ENCODE measurements at places on chromosomes 5 and 9.

- no peak for DNase-seq
Measured at GRCh38 chr5:160272264-160272663, 40.1 kb downstream of the CCNJL start.

DNA sequence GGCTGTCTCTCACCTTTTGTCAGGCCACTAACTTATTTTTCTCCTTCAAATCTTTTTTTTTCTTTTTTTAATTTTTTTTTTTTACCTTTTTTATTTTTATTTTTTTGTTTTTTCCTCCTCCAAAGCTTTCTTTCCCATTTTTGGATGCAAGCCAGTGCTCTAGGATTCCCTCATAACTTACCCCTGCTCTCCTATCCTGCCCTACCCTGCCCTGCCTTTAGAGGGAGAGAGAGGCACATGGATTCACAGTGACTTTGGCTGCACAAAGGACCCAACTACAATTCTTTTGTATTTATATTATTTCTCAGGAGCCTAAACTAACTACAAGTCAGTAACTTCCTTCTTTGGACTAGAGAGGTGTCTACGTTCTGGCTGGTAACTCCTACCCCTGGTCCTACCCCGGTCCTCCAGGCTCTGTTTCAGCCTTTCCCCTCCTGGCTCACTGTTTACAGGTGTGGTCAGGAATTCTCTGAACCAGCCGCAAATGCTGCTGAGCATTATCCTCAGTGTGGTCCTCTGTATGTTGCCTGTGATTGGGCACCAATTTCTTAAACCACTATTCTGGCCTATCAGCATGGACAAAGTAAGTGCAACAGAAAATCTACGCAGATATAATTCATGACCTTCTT lies 8.4 kb upstream of the RUSC2 start:
- DNase-seq = no peak

DNA sequence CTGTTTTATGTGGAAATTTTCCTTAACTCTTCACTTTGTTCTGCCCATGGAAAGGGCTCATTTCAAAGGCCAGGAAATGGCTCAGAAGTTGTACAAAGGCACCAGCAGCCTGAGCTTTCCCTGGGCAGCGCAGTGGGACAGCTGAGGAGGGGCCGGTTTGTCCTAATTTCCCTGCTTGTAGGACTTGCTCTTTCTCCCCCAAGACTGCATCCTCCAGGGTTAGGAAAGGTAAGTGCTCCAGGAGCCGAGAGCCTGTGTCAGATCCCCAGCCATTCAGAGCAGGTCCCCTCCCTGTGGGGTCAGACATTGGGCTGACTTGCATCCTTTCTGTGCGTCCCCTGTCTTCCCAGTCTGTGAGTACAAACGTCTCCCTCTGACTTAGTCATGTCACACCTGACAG lies 43.5 kb downstream of the AGXT2 start:
- no peak for DNase-seq

DNA sequence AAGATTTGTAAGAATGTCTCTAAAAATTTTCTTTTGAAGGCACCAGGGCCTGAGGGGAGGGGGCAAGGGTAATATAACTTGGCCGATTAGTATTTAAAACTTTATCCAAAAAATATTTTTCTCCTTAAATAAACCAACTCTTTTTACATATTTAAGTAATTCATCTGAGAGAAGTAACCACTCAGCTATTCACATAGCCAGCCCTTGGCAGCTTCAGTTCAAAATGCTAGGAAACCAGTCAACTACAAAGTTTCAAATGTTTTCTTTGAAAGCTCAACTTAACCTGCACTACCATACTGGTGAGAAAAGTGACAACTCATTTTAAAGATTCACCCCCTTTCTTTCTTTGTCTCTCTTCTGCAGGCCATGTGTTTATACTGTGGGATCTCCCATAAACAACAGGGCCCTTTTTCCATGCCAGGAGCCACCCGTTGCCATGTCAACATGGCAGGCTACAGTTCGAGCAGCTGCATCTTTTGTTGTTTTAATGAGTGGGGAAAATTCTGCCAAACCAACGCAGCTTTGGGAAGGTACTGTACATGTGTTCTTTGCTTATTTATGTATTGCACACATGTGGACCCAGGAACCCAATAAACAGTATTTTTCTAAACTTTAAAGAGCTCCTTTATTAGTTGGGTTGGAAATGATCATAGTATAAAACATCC lies 46.3 kb downstream of the AOPEP start:
- no peak for DNase-seq

DNA sequence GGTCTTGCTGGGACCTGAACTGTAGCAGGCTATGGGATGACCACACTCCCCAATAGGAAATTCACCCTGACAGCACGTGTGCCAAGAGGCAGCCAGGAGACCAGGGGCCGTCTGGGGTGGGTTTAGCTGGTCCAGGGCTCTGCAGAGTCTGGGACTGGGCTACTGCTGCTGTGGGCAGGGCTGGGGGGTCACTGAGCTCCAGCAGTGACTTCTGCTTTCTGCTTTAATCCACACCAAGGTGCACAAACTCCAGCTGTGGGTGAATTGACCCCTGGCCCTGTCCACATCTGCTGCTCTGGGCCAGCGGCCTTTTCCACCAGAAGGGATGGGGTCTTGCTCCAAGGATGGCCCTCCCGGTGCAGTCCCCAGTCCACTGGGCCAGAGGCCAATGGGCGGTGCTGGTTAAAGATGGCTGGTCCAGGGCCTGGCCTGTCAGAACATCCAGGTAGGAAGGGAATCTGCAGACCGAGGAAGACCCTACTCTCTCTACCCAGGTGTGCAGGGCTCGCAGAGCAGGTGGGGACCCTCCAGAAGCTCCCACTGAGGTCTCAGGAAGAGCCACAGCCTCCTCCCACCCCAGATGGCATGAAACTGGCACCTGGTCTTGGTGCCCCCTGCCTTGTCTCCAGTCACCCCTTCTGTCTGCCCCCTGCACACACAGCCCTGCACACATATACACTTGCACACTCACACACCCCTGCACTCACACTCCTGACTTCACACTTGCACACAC lies 28.0 kb downstream of the GLT6D1 start:
- DNase-seq = no peak

DNA sequence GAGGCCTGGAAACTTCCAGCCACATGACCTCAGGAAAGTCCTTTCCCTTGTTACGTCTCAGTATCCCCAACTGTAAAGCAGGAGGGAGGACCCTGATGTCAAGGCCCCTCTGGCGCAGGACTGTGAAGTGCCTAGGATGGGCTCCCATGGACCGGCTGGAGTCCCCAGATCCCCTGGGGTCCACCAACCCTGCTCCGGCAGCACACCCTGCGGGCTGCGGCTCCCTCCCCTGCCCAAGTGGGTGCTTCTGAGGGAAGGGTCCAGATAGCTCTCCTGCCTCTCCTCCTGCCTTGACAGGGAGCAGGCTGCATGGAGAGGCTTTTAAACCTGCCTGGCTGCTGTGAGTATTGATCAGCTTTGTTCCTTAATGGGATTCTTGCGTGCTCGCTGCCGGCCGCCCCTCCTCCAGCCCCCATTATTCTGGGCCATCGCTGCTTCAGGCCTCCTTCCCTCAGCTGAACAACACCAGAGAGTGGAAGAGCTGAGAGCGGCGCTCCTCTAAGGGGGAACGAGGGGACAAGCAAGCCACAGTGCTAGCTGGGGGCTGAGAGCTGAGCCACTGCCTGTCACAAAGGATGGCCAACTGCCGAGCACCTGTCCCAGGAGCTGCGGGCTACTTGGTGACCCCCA lies 25.6 kb upstream of the NTNG2 start:
- no peak for DNase-seq

- DNase-seq = no peak
Measured at GRCh38 chr5:14467886-14468285, 113.7 kb upstream of the OTULINL start.

GRCh38 chr5:39698838-39699560 lies 274.2 kb upstream of the DAB2 start:
- DNase-seq = no peak

DNA sequence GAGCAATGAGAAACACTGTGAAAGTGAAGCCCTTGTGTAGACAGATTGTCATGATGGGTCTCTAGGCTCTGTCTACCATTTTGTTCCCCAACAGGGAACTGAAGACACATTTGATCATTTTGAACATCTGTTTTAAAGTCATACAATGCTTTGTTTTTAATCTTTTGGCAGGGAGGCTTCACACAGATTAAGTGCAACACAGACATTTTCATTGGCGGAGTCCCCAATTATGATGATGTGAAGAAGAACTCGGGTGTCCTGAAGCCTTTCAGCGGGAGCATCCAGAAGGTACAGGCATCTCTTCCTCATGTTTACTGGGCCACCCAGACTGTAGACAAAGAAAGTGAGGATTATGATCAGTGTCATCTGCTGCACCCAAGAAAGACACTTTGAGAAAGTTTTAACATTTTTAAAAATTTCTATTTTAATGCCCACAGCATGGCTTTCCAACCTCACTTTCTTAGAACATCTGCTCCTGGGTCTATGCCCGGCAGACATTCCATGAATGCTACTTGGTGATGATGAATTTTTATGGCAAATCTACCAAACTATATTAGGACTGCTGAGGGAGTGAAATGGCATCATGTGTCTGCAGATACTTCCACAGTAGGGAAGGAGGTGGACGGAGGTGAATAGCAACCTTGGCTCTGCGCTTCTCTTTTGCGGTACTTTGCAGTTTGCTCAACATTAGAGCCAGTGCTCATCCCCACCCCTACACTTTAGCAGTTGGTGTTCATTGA lies 121.3 kb downstream of the LIFR start:
- DNase-seq = no peak

- DNase-seq = peak; percentile 67
Measured at GRCh38 chr5:172454358-172455086, at the start of gene SH3PXD2B. TSS of gene SH3PXD2B (minus strand) at chr5:172454525. CDS start at chr5:172454352, 173 bp downstream.

- DNase-seq = no peak
Measured at GRCh38 chr9:8552732-8553131, 753.2 kb upstream of the DMAC1 start.

DNA sequence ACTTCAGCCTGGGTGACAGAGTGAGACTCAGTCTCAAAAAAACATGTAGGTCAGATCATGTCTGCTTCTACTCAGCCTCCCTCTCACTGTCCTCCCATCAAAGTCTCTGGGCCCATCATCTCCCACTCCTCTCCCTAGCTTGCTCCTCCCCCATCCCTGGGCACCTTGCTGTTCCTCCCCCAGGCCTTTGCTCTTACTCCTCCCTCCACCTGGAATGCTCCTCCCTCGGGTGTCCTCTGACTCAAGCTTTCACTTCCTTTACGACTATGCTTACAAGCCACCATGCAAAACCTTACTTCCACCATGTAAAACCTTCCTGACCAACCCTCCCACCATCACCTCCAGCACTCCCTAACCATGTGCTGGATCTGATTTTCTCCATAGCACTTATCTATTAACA lies 51.5 kb downstream of the MTMR12 start:
- no peak for DNase-seq

- DNase-seq = no peak
Measured at GRCh38 chr5:166058660-166059059, 2232.8 kb upstream of the WWC1 start.

DNA sequence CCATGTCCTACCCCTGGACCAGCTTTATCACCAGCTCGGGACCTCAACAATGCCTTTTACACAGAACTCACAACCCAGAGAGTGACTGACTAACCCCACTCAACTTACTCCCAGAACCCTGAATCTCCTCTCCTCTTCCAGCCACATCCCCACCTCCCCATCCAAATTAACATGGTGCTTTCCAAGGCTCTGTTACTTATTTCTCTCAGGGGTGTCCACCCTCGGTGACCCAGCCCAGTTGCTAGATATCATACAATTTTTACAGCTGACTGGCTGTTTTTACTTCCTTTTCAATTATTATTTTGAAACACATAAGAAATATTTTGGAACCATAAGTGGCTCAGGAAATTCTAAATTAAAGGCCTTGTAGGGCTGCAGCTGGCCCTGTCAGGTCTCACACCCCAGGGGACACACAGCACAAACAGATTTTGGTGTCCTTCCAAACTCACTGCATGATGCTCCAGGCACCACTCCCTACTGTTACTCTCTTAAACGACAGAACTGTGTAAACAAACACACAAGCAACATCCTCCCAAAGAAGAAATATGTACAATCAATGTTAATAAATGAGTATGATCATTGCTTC lies 180.6 kb downstream of the ADAMTS12 start:
- DNase-seq = no peak

DNA sequence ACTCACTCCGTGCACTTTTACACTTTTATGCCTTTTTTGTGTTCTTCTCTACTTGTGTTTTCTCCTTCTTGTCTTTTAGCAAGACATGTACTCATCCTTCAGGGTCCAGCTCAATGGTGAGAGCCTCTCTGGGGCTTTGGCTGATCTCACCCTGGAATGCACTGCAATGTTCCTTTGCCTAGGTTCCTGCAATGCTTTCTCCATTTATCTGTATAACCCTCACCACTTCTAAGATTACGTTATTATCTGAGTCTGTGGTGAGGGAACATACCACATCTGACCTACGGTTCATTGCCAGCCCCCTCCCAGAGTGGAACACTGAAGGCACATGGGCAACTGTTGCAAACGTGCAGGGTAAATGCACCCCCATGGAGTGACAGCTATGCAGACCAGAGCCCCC lies 47.3 kb downstream of the KCNIP1 start:
- no peak for DNase-seq

- no peak for DNase-seq
Measured at GRCh38 chr5:93572101-93572607, 8.9 kb downstream of the NR2F1-AS1 start.

DNA sequence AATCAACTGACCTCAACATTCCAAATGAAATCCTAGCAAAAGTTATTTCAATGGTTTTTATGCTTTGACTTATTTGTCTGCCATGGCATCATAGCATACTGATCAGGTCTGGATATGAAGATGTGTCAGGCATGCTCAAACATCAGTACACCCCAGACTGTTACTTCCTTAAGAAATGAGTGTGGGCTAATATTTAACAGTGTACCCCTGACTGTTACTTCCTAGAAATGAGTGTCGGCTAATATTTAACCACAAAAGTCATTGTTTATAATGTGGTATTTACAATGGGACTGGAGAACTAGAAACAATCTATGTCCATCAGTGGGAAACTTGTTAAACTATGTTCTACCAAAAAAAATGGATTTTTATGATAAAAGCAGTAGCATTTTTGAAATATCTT lies 38.1 kb upstream of the HNRNPA0 start:
- no peak for DNase-seq

GRCh38 chr9:114303571-114303970 lies 19.3 kb upstream of the ORM1 start:
- no peak for DNase-seq

GRCh38 chr9:107251756-107252322 lies 31.2 kb upstream of the RAD23B start:
- DNase-seq = no peak

DNA sequence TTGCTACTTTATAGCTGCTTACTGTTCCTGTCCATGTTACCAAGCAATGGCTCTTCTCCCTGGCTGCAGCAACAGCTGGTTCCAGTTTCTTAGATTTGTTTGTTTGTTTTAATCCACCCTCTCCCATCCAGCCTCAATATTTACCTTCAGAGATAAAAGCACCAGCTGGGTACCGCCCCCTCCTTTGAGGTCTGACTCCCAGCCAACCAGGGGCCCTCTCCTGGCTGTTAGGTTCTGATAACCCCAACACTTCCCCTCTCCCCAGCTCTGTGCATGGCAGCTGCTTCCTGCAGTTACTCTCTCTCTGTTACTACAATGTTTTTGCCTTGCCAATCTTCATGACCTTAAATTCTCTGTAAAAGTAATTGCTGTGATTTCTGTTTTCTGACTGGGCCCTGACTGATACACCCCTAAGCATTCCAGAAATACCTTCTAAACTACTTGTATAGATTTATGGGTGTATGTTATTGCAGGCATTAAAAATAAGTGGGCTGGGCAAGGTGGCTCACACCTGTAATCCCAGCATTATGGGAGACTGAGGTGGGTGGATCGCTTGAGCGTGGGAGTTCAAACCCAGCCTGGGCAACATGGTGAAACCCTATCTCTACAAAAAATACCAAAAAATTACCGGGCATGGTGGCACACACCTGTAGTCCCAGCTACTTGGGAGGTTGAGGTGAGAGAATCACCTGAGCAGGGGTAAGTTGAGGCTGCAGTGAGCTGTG lies 2.6 kb upstream of the GCNT1 start:
- DNase-seq = peak; percentile 21
